Jurkat, Clone E6-1 (cell line): ENCODE measurements at places on chromosomes 5 and 9.
A peak's percentile ranks its signal among the peaks of the same experiment; 100 is the strongest.

DNA sequence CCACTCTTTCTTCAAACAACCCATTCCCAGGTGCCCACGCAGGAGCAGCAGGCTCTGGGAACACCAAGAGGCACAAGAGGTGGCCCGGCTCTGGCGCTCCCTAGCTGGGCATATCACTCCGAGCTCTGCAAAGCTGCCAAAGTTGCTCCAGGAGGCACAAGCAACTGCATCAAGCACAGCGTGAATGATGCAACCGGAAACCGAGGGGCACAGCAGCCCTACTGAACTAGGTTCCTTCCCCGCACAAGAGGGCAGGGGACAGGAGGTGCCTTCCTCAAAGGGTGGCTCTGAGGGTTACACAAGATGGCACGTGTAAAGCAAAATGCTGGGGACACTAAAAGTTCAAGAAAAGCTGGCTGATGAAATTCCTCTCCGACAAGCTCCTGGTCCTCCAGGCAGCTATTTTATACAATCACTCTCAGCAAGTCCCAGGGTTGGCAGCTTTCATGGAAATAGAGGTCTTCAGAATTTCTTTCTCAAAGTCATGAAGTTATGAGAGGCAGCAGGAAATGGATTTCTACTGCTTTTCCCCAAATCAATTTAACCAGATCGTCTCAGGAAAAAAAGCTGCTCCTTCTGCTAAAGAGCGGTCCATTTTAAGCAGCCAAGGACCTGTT lies 22.9 kb downstream of the PSMB7 start:
- no peak for DNase-seq

GRCh38 chr5:94745786-94746730 lies 127.6 kb downstream of the SLF1 start:
- DNase-seq = no peak

- DNase-seq = no peak
These were observed 8.2 kb downstream of the DNM1 start for GRCh38 chr9:128211186-128211980.

DNA sequence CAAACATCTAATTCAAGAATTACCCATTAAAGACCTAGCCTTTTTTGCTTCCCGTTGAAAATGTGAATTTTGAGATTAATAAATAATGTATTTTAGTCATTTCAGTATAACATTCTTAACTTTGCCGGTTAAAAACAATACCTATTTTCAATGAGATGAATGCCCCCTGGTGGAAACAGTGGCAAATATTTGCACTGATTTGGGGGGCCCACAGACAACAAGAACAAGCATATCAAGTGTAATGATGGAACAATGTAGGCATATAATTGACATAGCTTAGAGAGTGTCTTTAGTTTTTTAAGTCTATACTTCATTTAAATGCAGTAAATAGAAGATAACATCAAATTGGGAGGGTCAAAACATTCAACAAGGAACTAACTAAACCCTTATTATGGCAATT lies 111.9 kb downstream of the NTRK2 start:
- peak; percentile 24 for DNase-seq

DNA sequence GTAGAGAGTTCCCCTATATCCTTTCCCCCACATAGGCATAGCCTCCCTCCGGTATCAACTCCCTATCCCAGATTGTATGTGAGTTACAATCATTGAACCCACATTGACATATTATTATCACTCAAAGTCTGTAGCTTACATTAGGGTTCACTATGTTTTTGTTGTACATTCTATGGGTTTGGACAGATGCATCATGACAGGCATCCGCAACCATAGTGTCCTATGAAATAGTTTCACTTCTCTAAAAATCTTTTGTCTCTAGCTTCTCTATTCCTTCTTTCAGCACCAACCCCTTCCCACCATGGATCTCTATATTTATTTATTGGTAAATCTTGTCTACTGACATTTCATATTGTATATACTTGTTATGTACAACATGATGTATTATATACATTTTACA lies 31.6 kb downstream of the TAF11L14 start:
- no peak for DNase-seq

GRCh38 chr9:117720555-117720954 lies 16.4 kb downstream of the TLR4 start:
- no peak for DNase-seq

DNA sequence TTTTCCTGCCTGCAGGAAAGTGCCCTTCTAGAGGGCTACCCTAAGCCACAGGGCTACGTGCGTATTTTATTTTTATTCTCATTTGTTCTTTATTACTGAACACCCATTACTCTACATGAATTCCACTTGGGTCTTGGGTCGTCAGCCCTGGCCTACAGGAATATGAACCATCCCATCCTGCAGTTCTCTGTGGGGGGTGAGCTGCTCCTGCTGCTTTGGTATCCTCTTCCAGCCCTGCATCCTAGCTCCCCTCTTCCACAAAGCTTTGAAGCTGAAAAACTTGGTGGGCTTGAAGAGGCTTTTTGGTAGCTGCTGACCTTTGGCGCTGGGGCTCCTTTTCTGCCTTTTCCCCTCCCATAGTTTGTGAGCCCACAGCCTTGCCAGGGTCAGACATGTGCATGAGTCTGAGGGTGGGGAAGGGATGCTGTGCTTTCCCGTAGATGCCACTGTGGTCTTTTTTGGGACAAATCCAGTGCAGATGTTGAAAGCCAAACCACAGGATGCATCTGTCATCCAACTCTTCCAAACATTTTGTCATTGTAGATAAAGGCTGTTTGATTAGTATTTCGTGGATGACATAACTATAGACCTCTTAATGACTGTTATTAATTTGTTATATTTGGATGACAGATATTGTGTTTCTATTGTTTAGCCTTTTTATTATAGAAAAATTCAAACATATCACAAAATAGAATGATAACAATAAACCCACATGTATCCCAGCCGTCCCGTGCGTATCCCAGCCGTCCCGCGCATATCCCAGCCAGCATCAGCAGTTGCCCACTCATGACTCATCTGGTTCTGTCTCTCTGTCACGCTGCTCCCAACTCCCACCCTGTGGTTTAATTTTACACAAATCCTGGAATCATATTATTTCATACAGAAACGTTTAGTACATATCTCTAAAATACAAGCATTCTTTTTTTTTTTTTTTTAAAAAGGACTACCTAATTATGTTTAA lies 43.9 kb downstream of the SLC46A2 start:
- DNase-seq = no peak

GRCh38 chr9:84894859-84895258 lies 225.3 kb downstream of the NTRK2 start:
- no peak for DNase-seq

- DNase-seq = no peak
These were observed 881 bp upstream of the B4GALT1 start for GRCh38 chr9:33167972-33168461.

GRCh38 chr9:108489567-108489966 lies 366.2 kb downstream of the ACTL7B start:
- no peak for DNase-seq

GRCh38 chr9:21605489-21605931 lies 123.4 kb upstream of the IFNE start:
- no peak for DNase-seq

DNA sequence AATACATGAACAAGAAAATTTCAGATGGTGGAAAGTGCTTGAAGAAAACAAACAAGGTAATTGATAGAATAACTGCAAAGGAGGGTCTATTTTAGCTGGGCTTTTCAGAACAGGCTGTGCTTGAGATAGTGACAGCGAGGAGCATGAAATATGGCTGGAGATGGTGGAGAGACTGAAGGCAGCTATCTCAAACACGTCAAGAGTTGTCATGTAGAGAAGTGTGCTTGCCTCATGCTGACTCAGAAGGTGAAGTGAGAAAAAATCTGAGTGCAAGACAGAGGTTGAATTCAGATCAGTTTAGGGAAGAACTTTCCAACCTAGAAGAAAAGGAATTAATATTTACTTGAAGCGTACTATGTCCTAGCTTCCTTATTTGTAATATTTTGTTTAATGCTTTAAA lies 115.5 kb upstream of the RANBP3L start:
- DNase-seq = no peak

DNA sequence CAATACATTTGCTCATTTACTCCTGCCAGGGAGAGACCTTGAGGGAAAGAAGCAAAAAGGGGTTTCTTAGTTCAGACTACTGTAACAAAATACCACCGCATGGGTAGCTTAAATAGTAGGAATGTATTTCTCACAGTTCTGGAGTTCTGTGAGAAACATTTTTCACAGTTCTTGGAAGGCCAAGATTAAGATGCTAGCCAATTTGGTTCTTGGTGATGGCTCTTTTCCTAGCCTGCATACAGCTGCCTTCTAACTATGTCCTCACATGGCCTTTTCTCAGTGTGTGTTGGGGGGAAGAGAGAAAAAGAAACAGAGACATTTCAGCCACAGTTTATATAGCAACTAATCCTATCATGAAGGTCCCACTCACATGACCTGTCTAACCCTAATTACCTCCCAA lies 1644.7 kb upstream of the C9orf72 start:
- no peak for DNase-seq

- DNase-seq = no peak
These were observed 86.8 kb downstream of the GTF3C4 start for GRCh38 chr9:132757016-132757415.

DNA sequence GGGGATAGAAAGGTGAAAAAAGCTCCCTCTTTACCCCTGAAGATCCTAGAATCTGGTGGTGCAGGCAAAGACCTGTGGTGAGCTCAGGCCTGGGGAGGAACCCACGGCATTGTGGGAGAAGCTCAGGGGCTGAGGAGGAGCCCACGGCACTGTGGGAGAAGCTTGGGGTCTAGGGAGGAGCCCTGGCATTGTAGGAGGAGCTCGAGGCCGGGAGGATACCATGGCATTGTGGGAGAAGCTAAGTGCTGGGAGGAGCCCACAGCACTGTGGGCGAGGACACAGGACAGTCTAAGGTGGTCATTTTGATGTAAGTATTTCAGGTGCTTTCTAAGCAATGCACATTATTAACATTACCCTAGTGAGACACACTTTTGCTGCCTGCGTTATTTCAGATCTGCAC lies 179.7 kb downstream of the HSD17B3 start:
- DNase-seq = no peak

DNA sequence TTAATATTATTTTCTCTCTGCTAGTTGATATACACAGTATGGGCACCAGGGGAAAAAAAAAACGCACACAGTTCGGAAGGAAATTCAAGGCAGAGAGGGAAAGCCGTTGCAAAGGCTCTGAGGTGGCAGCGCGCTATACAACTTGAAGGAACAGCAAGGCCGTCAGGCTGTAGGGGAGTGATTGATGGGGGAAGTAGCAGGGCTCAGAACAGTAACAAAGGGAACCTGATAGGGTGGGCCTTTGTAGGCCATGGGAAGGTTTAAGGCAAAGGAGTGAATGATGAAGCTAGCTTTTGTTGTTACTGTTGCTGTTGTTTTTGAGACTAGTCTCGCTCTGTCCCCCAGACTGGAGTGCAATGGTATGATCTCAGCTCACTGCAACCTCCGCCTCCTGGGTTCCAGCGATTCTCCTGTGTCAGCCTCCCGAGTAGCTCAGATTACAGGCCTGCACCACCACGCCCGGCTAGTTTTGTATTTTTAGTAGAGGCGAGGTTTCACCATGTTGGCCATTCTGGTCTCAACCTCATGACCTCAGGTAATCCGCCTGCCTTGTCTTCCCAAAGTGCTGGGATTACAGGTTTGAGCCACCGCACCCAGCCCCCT lies 27.0 kb downstream of the AQP7 start:
- no peak for DNase-seq

GRCh38 chr5:32964261-32964660 lies 253.1 kb downstream of the NPR3 start:
- no peak for DNase-seq

GRCh38 chr5:171968531-171968930 lies 37.9 kb downstream of the FBXW11 start:
- no peak for DNase-seq

DNA sequence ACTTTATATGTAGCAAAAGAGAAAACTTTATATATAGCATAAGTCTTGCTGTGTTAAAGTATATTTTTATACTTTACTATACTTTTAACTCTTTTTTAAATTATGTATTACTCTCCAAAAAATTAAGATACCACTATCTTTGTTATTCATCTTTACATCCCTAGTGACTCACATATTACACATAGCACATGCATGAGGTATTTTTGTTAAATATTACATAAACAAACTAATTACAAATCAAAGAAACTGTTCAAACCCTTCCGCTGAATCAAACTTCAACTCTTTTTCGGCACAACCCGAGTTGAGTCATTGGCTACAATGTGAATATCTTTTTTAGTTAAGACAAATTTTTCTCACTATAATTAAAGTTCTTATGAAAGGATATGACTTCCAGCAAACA lies 32.1 kb downstream of the NADK2 start:
- DNase-seq = no peak

DNA sequence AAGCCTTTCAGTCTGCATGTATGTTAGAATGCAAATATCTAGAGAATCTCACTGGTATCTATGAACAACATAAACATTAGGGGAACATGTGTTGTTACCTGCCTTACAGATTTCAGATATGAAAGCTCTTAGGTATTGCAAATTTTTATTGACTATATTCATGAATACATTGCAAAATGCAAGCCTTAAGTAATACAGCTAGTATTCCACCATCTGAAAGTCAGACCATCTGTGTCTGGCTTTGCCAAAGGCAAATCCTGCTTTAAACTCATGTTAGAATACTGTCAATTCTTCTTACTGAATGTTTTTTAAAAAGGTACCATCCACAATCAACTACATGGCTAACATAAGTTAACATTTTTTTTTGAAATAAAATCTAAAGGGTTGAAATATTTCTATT lies 215.6 kb downstream of the AP3B1 start:
- DNase-seq = no peak

DNA sequence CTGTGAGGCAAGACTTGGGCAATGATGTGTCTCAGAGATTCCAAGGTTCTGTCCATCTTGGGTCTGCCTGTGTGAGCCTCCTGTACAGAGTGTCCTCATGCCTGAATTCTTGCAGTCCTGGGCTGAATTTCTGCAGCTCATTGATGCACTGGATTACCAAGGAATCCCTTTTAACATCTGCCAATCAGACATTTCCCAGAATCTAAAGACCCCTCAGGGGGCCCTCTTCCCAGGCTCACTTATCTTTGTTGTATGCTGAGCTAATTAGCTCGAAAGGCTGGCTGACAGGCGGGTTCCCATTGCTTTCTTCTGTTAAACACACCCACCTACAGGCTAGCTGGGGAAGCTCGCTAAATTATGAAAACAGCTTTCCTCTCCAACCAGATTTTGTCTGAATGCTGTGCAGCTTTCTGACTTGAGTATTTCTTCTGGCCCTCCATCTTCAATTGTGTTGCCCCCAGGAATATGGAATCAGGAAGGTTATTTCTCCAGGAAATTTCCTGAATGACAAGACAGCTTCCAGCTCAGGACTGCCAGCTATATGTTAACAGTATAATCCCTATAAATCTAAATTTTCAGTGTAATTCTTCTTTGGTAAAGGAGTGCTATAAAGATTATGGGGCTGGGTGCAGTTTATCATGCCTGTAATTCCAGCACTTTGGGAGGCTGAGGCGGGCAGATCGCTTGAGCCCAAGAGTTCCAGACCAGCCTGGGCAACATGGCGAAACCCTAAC lies at the start of gene LIX1:
Gene LIX1, minus strand, starts transcription at position 91 of the 734 bp plus-strand sequence. Its CDS starts 35 bp downstream, at position 56.
- peak; percentile 46 for DNase-seq
